ENCODE measurements at places on chromosomes 4 and X. TPM values are rescaled to one million over a fixed set of nuclear protein-coding genes. Genes with fewer than 3 reads are reported as not detected.

TASL gene
- 2.6 TPM for total RNA-seq

ARHGAP4 gene
- total RNA-seq, result 356 TPM

GRCh38 chrX:146064156-146064555 is 246.5 kb downstream of the SLITRK2 start:
- H3K4me3 ChIP-seq, result no peak overlapping the region
- no peaks in the 10 kb centered on the region for H3K4me1 ChIP-seq
- no peaks in the 10 kb centered on the region for H3K36me3 ChIP-seq
- no peak overlapping the region for H3K27ac ChIP-seq

- DNase-seq, result no peak
- no peak overlapping the region for H3K4me3 ChIP-seq
- H3K4me1 ChIP-seq, result no peaks in the 10 kb centered on the region
- no peak overlapping the region for H3K27ac ChIP-seq
- no peaks in the 10 kb centered on the region for H3K36me3 ChIP-seq
Observed at GRCh38 chrX:109880629-109881028, 122.3 kb upstream of the TMEM164 start.

- H3K27ac ChIP-seq, result no peak overlapping the region
- no peak overlapping the region for H3K4me3 ChIP-seq
- no peaks in the 10 kb centered on the region for H3K27me3 ChIP-seq
- peaks cover 2% of the 10 kb centered on the region for H3K4me1 ChIP-seq
- no peak for DNase-seq
Observed at GRCh38 chr4:138975225-138975624, 40.4 kb upstream of the NOCT start.

- H3K4me3 ChIP-seq, result no peak overlapping the region
- DNase-seq, result no peak
- H3K27me3 ChIP-seq, result no peaks in the 10 kb centered on the region
- H3K27ac ChIP-seq, result no peak overlapping the region
- H3K36me3 ChIP-seq, result no peaks in the 10 kb centered on the region
Observed at GRCh38 chrX:14243823-14244222, 214.1 kb upstream of the GEMIN8 start.

GRCh38 chr4:20042769-20043168 is 208.9 kb upstream of the SLIT2 start:
- no peak overlapping the region for H3K4me3 ChIP-seq
- no peaks in the 10 kb centered on the region for H3K27me3 ChIP-seq
- H3K36me3 ChIP-seq, result no peaks in the 10 kb centered on the region

GRCh38 chrX:110491846-110492620 is 133.4 kb downstream of the RTL9 start:
- no peaks in the 10 kb centered on the region for H3K36me3 ChIP-seq
- no peaks in the 10 kb centered on the region for H3K4me1 ChIP-seq
- H3K4me3 ChIP-seq, result no peak overlapping the region
- DNase-seq, result no peak

SERPINA7 gene
- not detected for total RNA-seq

C1QTNF7 gene
- not detected for total RNA-seq
